ENCODE measurements at places on chromosomes 1 and 21.

GRCh38 chr1:23930270-23930669, 17.1 kb upstream of the CNR2 start:
- DNase-seq, result no peak

DNA sequence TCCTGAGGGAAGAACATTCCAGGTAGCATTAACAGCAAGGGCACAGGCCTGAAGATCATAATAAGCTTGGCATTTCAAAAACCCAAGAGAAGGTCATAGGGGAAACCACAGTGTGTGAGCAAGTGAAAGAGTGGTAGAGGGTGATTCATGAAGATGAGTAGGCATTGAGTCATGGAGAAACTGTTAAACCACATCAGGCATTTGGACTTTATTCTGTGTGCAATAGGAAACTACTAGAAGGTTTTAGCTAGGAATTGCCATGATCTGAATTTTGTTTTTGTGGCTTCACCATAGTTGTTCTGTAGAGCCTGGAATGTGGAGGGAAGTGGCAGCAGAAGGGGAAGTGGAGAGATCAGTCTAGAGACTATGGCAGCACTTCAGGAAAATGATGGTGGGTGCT, 359.0 kb upstream of the PTBP2 start:
- DNase-seq, result peak; percentile 97

GRCh38 chr1:100077531-100077930, 55.2 kb downstream of the SASS6 start:
- no peak for DNase-seq

DNA sequence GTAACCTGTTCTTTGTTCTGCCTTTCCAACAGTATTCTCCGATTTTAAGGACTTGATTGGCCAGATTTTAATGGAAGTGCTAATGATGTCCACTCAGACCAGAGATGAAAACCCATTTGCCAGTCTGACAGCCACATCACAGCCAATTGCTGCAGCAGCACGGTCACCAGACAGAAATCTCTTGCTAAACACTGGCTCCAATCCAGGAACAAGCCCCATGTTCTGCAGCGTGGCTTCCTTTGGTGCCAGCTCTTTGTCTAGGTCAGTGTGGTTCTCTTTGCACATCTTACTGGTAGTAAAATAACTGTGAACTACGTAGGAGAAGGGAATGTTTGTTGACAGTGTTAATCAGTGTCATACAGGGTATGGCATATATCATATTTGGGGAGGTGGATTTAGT, 72.7 kb downstream of the UBE4B start:
- no peak for DNase-seq

DNA sequence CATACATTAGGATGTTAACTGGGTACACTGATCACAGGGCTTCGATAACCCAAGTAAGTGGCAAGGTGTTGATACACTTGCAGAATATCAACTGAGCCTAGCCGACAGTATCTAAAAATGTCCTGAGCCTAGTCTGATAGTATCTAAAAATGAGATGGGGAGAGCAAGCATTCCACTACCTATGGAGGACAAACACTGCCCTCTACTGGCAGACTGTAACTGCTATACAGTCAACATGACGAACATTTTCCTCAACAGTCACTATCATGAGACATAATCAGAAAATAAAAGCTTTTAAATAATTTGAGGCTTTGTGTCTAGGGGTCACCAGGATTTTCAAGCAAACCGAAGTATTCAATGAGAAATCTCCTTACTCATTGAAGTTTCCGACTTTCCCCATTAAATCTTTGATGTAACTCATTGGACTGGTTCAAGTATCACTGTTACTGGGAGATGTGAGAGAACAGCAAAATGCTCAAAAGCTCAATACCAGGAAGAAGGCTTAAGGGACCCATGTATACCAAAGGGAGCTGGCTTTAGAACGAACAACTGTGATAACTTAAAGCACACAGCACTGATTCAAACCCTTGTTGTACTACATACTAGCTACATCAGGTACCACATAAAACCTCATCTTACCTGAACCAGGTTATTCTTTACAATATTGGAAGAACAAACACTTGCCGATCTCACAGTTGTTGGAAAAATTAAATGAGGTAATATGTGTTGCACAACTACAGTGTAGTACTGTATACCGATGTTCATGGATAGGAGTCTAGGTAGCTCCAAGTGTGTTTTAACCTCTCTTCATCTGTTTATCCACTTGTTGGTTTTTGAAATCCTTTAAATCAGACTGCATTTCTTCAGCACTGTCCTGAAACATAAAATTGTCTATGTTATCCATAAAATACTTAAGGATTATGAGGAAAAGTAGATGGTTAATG, 31.1 kb upstream of the SLC45A3 start:
- DNase-seq, result no peak

DNA sequence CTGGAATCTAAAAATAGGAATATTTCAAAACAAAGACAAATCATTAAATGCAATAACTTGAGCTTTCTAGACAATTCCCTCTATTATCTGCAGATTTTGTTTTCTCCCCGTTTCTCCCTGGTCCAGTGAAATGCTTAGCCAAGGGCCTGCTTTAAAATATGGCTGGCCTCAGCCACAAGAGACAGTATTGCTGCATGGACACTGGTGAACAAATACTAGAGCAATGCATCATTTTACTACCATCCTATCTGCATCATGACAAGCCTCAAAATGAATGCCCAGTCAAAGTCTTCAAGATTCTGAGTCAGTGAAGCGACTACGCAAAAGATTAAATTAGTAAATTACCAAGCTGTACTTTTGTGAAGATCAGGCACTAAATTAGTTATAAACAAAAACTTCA, 80.5 kb downstream of the ENAH start:
- no peak for DNase-seq

DNA sequence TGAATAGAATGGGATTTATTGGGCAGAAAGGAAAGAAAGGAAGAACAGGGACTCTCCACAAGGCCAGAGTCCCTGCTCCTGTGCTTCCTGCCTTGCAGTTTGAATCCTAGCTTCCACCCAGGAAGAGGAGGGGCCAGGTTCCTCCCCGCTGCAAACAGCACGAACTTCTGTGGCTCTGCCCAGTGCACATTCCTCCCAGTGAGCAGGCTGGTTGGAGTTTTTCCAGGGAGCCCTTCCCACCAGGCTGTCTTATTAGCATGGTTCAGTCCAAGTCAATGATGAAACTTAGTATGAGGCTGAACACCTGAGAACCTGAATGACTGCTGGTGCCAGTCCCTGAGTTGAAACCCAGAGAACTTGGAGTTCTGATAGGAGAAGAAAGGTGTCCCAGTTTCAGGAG, 247.2 kb downstream of the DUSP10 start:
- no peak for DNase-seq

DNA sequence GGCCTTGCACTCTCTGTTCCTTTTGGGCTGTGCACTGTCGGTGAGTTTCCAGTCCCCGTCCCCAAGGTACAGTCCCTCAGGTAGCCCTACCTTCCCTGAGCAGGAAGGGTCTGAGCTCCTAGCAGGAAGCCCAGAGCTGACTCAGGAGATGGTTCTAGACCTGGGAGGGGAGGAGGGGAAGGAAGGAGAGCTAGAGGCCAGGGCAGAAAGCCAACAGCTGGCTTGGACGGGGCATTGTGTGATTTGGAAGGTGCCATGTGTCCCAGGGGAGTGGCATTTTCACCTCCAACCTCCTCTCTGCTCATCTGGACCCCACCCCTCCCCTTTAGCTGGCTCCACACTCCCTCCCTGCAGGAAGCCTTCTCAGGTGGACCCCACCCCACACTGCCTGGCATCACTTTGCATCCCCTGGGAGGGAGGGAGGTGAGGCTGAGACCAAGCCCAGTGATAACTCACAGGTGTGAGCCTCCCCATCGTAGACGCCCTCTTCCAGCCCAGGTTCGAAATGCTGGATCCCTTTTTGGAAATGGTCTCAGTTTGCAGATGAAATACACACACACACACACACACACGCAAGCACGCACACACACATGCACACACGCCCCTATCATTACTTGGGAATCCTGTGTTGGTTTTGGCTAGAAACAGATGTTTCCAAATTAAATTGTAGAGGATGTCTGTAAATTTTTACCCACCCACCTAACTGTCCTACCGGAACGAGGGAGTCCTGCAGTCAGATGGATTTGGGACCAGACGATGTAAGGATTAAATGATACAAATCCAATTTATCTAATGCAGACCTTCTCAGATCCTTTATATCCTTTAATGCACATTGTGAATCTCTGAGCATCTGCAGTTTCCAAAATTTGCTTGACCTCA, 19.7 kb upstream of the IFNLR1 start:
- DNase-seq, result no peak

DNA sequence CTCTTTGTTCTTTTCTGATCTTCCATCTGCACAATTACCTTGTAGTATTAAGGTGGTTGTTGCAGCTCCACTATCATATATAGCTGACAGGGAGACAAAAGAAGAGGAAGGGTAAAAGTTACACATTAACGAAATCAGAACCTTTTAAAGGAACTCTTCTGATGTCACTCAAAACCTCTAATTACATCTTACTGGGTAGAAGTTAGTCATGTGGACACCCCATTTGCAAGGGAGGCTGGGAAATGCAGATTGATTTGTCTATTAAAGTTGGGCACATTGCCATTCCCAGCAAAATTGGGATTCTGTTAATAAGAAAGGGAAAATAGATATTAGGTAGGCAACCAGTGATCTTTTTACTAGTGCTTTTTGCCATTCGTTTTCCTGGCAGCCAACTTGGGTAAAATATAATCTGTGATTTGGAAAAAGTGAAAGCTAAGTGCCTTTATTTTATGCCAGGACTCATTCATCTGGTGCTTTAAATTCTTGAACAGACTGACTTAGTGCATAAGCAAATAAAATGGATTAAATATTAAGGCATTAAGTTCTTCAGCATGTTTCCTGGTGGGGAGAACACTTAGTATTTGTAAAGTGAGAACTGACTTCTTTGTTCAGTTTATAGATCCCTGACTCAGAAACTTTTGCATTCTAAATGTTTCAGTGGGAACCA, 71.3 kb downstream of the DNM3 start:
- no peak for DNase-seq

GRCh38 chr1:230231774-230232145, 164.7 kb downstream of the GALNT2 start:
- no peak for DNase-seq

Data from SW 1271 (cell line).